Fibroblast of lung (primary cell): ENCODE measurements at places on chromosomes 12 and 14. TPM values are rescaled to one million over a fixed set of nuclear protein-coding genes. Genes with fewer than 3 reads are reported as not detected.

Gene IL25
- not detected in 2 replicates for total RNA-seq

Gene PARP11
- 5.4 and 6.6 TPM in 2 replicates for total RNA-seq

Gene FGF6
- not detected in 2 replicates for total RNA-seq

Gene LMNTD1
- total RNA-seq, result not detected in 2 replicates
